Spinal cord (tissue), 10 donors: ENCODE measurements at places on chromosomes 3 and 15. TPM values are rescaled to one million over a fixed set of nuclear protein-coding genes. Genes with fewer than 3 reads are reported as not detected.

PLSCR5 gene
- total RNA-seq: 0.88 TPM

DNA sequence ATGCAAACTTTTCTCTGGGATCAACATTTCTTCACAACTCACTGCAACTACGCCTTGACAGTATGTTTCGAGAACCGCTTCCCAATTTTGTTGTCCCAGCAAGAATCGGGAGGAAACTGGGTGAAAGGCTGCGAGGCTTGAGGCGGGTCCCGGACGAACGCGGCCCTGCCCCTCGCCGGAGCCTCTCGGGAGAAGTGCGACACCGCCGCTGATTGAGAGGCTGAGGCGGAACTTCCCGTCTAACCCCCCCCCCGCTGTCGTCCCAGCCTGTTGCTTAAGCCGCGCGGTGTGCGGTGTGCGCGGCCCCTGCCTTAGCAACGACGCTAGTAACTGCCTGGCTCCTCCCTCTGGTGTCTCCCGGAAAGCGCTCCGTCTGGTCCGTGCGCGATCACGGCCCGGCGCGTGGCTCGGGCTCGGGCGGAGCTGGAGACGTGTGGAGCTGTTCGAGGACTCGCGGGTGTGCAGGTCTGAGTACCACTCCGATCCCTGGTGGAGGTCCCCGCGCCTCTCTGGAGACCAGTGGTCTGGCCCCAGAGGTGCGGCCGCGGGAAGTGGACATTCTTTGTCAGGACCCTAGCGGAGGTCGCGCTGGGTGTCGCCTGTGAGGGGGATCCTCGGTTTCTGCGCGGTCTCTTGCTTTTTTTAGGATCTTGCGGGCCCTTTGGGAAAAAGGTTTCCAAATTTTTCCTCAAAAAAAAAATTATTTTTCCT is at the start of the genes DTWD1 and FAM227B:
DTWD1 (plus strand) TSS at position 391 of the 711 bp plus-strand sequence. CDS start 4,120 bp downstream, outside the sequence.
FAM227B (minus strand) TSS at position 161 of the 711 bp plus-strand sequence. CDS start 5,647 bp downstream, outside the sequence.
- no peaks in the 10 kb centered on the region for H3K4me1 ChIP-seq
- peak; percentile 99 for DNase-seq
- no peaks in the 10 kb centered on the region for H3K36me3 ChIP-seq
- peak within 1 kb of the TSS; percentile 93 for H3K4me3 ChIP-seq
- H3K27me3 ChIP-seq: no peaks in the 10 kb centered on the region

SAMD7 gene
- total RNA-seq: not detected

- H3K4me1 ChIP-seq: no peaks in the 10 kb centered on the region
- H3K4me3 ChIP-seq: no peak overlapping the region
- H3K36me3 ChIP-seq: no peaks in the 10 kb centered on the region
- H3K27ac ChIP-seq: no peak overlapping the region
- no peaks in the 10 kb centered on the region for H3K27me3 ChIP-seq
These were observed 171.7 kb downstream of the WNT5A start for GRCh38 chr3:55315396-55315795.

GRCh38 chr15:63244399-63244798 is 33.0 kb upstream of the APH1B start:
- H3K27ac ChIP-seq: peak overlapping the region; percentile 57
- H3K27me3 ChIP-seq: no peaks in the 10 kb centered on the region
- H3K4me3 ChIP-seq: no peak overlapping the region
- DNase-seq: no peak

HIGD2B gene
- total RNA-seq: not detected

SERPINI2 gene
- 6.3 TPM for total RNA-seq

DNA sequence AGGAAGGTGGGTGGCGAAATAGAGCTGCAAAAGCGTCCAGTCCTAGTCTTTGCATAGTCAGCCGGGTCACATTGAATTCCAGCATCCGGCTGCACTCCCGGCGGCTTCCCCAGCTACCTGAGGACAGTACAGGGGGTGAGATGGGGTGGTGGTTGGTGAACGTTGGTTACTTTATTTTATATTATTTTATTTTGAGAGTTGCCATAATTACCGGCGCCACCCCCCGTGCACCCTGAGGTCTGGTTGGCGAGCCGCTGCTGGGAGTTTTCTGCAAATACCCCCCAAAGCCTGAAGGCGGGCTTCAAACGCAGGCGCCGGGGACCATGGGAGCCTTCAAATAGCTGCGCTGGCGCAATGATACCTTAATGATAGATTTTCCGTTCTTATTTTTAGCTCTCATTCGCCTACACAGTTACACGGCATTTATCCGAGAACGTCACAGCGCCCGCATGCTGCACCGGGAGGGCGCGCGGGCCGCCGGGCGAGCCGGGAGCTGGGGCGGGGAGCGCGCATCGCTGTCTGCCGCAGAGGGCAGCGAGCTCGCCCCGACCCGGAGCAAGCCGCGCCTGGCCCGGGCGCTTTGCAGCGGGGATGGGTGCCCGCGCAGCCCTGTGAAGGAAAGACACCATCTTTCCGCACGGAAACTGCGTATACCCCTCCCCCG is 756 bp upstream of the RASGRF1 start:
- H3K4me1 ChIP-seq: peaks cover 40% of the 10 kb centered on the region
- no peak overlapping the region for H3K27ac ChIP-seq
- peaks cover 46% of the 10 kb centered on the region for H3K27me3 ChIP-seq
- peak; percentile 74 for DNase-seq
- peak overlapping the region; percentile 43 for H3K4me3 ChIP-seq

GRCh38 chr3:9600597-9600996 is 47.0 kb upstream of the LHFPL4 start:
- peak; percentile 13 for DNase-seq
- peaks cover 5% of the 10 kb centered on the region for H3K4me1 ChIP-seq
- no peak overlapping the region for H3K27ac ChIP-seq

SH3GL3 gene
- total RNA-seq: 46.6 TPM

MNS1 gene
- total RNA-seq: 4.5 TPM

DNA sequence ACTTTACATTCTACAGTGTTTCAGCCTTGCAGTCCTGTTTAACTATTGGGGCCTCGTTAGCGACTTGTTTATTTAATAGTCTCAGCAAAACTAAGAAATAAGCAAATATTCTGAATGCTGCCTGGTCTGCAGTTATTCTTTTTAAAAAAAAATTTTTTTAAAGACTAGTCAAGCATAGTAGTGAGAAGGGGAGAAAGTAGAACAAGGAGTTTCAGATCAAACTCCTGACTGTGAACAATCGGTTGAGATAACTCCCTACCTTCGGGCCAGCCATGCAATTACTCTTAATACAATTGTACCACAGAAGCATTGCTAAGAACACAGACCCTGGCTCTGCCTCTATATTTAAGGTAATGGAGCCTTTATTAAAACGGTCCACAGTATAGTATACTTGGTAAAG is 5.8 kb upstream of the DUT start:
- no peak overlapping the region for H3K27ac ChIP-seq
- H3K36me3 ChIP-seq: no peaks in the 10 kb centered on the region
- H3K27me3 ChIP-seq: no peaks in the 10 kb centered on the region
- no peak overlapping the region for H3K4me3 ChIP-seq
- no peak for DNase-seq

DNA sequence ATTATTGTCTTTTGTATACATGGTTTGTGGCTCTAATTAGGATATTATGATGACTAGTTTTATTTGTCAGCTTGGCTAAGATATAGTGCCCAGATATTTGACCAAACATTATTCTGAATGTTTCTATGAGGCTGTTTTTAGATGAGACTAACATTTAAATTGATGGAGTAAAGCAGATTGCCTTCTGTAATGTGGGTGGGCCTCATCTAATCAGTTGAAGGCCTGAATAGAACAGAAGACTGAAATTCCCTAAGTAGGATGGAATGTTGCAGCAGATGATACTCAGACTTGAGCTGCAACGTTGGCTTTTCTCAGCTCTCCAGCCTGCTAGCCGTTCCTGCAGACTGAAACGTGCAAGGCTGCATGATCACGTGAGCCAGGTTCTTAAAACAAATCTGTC is 546.5 kb downstream of the EDEM1 start:
- H3K27me3 ChIP-seq: no peaks in the 10 kb centered on the region
- no peak for DNase-seq
- no peak overlapping the region for H3K4me3 ChIP-seq
- H3K36me3 ChIP-seq: no peaks in the 10 kb centered on the region
- no peak overlapping the region for H3K27ac ChIP-seq

TMEM40 gene
- 0.20 TPM for total RNA-seq

DNA sequence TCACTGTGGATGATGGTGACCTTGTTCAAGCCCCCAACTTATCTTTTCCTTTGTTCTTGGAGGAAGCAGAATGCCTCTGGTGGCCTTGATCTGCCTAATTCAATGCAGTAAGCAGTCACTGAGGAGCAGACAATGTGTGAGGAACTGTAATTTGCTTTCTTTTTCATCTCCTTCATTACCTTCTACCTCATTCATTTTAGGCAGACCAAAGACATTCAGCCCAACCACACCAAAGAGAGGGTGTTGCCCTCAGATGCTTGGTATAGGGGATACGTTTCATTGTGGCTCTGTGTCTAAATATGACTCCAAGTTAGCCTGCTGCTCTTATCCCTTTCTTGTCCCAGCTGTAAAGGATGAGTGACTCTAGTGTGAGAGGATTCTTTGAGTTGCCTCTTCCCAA is 15.3 kb downstream of the EXOSC7 start:
- peaks cover 15% of the 10 kb centered on the region for H3K36me3 ChIP-seq
- H3K4me1 ChIP-seq: peaks cover 20% of the 10 kb centered on the region
- no peak overlapping the region for H3K27ac ChIP-seq
- DNase-seq: no peak

GRCh38 chr15:69980341-69981059 is 117.2 kb downstream of the TLE3 start:
- no peak overlapping the region for H3K4me3 ChIP-seq
- H3K4me1 ChIP-seq: no peaks in the 10 kb centered on the region
- no peaks in the 10 kb centered on the region for H3K36me3 ChIP-seq
- H3K27me3 ChIP-seq: peaks cover 5% of the 10 kb centered on the region
- no peak overlapping the region for H3K27ac ChIP-seq

DNA sequence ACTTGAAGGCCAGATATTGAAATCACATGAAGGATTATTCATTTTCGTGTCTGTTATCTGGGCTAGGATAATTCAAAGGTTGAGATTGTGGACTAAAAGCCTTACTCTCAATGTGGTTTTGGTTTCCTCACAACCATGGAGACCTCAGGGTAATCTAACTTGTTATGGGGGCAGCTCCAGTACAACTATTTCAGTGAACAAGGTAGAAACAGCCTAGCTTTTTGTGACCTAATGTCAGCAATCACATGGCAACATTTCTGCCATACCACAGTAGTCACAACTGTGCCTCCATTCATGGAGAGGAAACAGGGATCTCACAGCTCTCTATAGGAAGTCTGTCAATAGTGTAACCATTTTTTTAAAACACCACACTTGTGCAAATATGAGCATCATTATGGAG is 62.4 kb upstream of the RARB start:
- no peaks in the 10 kb centered on the region for H3K36me3 ChIP-seq
- no peaks in the 10 kb centered on the region for H3K27me3 ChIP-seq
- no peaks in the 10 kb centered on the region for H3K4me1 ChIP-seq
- no peak overlapping the region for H3K4me3 ChIP-seq
- H3K27ac ChIP-seq: no peak overlapping the region

DNA sequence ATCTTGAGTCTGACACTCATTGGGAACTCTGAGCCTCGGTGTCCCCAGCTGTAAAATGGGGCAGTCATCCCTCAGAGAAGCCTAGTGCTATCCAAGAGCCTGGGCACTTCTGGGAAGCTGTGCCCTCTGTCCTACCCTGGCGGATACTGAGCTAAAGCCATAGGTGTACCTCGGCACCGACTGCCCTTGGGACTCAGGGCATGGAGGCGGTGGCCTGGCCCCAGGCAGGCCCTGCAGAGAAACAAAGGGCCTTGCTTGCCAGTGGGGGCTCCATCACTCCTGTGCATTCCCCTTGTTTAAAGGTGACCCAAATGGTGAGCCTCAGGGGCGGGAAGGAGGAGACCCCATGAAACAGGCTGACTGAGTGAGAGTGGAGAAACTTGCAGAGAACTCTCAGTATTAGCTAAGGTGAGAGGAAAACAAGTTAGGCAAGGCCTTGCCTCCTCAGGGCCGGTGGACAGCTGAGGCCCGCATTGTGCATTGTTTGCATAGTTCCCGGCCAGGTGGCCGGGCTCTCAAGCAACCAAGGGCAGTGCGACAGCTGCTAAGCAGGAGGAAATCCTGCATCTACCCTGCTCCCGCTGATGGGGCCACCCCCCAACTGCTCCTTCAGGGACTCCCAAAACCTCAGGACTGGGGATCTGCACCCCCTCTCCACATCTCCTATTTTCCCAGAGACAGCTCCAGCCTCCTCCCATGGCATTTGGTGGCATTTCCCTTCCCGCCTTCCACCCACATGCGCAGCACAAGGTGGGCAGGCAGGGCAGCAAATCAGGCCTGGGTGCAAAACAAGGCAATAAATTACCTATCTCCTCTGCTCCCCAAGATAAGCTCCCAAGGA is 4.3 kb downstream of the PFKFB4 start:
- no peaks in the 10 kb centered on the region for H3K27me3 ChIP-seq
- no peak overlapping the region for H3K27ac ChIP-seq
- no peak overlapping the region for H3K4me3 ChIP-seq
- peaks cover 23% of the 10 kb centered on the region for H3K4me1 ChIP-seq

GRCh38 chr3:189842681-189843602 is 211.8 kb downstream of the TP63 start:
- H3K27me3 ChIP-seq: no peaks in the 10 kb centered on the region
- no peak overlapping the region for H3K27ac ChIP-seq
- H3K36me3 ChIP-seq: no peaks in the 10 kb centered on the region
- no peak overlapping the region for H3K4me3 ChIP-seq

DNA sequence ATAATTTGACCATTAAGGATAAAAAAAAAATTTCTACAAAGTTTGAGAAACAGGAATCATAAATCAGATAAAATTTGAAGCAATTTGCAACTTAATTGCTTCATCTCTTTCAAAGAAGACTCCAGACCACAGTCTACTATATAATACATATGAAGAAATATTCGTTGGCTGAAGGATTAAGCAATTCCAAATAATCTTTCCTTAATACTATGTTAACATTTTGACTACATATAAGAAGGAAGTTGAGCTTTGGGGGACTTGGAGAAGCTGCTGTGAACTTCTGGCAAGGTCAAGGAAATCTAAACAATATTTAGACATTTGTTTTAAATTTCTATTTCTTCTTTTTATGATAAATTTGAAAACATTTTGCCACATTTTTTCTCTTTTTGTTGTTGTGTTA is 13.5 kb upstream of the GABRR3 start:
- H3K4me1 ChIP-seq: no peaks in the 10 kb centered on the region
- DNase-seq: no peak
- no peak overlapping the region for H3K4me3 ChIP-seq
- no peaks in the 10 kb centered on the region for H3K27me3 ChIP-seq
- no peak overlapping the region for H3K27ac ChIP-seq

DNA sequence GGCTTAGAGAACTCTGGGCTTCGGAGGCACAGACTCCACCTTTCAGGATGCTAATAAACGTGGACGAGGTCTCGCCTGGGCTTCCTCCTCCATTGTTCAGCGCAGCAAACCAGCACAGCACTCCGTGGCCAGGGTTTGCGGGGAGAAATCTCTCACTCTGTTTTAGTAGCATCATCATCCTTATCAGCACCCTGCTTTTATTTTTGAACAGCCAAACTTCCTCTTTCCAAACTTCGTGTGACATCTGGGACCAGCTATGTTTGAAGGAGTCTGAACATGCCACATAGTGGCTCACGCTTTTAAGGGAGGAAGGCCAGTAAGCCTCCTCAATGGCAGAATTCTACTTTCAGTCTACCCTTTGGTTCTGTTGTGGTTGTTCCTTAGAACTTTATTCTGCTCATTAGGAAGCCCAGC is 149.0 kb downstream of the PGPEP1L start:
- no peak overlapping the region for H3K4me3 ChIP-seq
- no peaks in the 10 kb centered on the region for H3K36me3 ChIP-seq
- H3K4me1 ChIP-seq: peaks cover 23% of the 10 kb centered on the region
- H3K27ac ChIP-seq: no peak overlapping the region
- no peak for DNase-seq
